Body of pancreas (tissue), 4 donors: ENCODE measurements at places on chromosomes 4 and X. TPM values are rescaled to one million over a fixed set of nuclear protein-coding genes. Genes with fewer than 3 reads are reported as not detected.

Gene RPL34
- total RNA-seq = 1,203 TPM

DNA sequence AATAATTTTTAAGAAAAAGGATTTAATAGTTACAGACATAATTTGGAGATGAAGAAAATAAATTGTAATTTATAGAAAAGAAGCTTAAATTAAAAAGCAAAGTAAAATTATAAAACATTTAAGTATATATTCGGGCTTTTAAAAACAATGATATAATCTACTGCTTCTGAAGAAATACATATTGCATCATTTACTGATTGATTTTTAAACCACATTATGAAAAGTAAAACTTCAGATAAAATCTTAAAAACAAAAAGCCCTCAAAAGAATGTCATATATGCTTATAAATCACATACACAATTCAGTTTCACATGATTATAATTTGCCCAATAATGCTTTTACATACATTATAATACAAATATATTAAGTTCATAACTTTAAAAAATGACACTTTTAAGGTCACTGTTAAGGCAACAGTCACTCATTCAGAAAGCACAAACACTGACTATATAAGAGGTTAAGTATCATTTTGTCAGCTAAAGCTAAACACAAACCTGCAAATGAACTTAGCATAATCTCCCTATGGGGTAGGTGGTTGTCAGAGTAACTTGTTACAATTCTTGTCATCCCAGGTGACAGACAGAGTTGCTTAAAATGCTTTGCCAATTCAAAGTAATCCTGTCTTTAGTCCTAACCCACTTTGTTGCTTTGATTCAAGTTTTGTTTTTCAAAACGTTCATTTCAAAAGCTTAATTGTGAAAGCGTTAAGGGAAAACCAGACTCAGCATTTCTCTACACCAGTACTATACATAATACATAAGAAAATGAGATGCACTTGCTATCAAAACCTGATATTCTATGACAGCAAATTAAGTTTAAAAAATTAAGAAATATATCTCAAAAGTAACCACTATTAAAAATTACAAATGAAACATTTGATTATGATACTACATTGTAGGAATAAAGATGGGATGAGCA is 90.6 kb upstream of the MAB21L2 start:
- no peak for DNase-seq

GRCh38 chrX:12949205-12949926 is 25.5 kb upstream of the TMSB4X start:
- DNase-seq = no peak

GRCh38 chr4:915595-915994 is 16.5 kb downstream of the GAK start:
- DNase-seq = no peak

DNA sequence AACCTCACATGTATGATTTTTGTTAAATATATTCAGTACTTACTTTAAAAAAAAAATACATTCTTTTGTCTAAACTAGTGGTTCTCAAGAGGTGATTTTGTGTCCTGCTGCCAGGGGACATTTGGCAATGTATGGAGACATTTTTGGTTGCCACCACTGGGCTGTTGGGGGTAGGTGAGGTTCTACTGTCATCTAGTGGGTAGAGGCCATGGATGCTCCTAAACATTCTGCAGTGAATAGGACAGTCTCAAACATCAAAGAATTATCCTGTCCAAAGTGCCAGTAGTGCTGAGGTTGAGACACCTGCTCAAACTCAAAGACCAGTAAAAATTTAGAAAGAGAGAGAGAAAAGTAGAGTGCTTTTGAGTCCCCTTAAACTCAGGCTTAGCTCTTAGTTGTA is 32.9 kb upstream of the PGM2 start:
- no peak for DNase-seq

Gene LEF1
- total RNA-seq = 5.6 TPM

Gene ESX1
- total RNA-seq = not detected

- DNase-seq = no peak
Observed at GRCh38 chr4:1405636-1406393, 427 bp downstream of the NKX1-1 start.

DNA sequence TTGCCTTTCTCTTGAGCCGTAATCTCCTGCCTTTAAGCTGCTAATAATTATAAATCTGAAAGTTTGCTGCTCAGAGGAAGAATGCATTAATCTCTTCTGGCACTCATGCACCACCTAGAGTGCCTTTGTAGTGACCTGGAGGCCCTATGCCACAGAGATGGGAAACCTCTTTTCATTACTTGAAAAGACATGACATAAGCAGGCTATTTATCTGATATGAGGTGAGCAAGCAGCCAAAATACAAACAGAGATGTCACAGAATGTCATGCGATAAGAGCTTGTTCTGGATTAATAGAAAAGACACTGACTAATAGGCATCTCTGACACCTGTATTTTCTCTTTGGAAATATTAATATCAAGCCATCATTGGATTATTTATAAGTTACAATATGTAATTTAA is 42.3 kb downstream of the GABRB1 start:
- DNase-seq = no peak

- no peak for DNase-seq
Observed at GRCh38 chr4:134057356-134057755, 144.2 kb downstream of the PABPC4L start.

DNA sequence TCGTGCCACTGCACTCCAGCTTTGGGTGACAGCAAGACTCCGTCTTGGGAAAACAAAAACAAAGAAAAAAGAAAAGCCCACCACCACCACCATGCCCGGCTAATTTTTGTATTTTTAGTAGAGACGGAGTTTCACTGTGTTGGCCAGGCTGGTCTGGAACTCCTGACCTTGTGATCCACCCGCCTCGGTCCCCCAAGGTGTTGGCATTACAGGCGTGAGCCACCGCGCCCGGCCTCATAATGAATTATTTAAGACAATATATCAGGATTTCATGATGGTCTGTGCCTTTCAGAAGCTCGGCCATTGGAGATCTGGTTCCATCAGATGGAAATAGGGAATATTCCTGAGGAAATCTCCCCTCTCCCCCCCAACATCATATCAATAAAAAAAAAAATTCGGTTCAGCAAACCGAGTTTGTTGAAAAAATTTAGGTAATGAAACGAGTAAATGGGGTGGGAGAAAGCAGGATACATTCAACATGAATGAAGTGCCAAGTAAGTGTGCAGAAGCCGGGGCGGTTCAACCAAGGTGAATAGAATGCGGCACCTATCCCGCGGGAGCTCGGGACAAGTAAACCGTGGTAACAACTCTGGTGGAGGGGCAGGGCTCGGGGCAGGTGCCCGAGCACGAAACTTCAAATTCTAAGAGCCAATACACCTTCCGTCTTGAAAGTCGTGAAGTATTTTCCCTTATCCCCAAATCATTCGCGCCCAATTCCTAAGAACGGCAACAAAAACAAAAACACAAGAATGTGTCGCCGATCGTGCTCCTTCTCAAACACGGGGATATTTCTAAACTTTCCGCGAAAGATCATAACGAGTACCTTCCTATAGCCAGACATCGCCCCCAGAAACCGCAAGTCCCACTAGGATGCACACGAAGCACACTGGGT is 773 bp upstream of the TXLNG start:
- peak; percentile 15 for DNase-seq

GRCh38 chr4:128635141-128635954 is 174.2 kb upstream of the JADE1 start:
- DNase-seq = peak; percentile 96

Gene NAP1L2
- 3.4 TPM for total RNA-seq

Gene AKAP14
- not detected for total RNA-seq

- no peak for DNase-seq
Observed at GRCh38 chr4:118834070-118834469, 1.9 kb downstream of the SEC24D start.

DNA sequence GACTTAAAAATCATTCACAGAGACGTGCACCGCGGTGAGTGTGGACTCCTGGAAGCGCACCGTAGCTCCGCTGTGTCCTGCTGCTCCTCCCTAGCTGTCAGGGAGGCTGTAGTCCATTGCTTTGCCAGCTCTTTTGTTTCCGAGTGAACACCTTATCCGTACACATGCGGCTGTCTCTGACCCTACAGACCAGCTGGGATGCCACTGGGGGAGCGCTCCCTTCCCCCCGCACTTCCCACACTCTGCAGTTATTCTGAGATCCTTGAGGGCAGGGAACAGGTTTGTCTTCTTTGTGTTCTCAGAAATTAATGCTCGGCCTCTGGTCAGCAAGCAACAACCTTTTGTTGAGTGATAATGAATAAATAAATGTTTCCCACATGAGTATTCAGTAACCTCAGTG is 33.7 kb upstream of the MSANTD1 start:
- no peak for DNase-seq

DNA sequence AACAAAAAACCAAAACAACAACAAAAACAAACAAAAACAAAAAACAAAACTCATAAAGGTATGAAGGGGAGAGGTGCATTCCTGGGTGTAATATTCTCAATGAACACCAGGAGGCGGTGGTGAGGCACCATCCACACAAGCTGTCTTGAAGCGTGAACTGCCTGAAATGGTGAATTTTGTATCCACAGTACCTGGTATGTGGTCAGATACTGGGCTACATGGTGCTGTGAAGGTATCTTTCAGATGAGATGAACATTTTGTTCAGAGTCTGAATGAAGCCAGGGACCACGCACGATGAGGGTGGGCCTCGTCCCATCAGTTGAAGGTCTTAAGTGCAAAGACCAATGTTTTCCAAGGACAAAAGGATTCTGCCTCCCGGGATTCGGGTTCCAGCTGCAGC is 58.5 kb downstream of the ASMT start:
- DNase-seq = peak; percentile 20

DNA sequence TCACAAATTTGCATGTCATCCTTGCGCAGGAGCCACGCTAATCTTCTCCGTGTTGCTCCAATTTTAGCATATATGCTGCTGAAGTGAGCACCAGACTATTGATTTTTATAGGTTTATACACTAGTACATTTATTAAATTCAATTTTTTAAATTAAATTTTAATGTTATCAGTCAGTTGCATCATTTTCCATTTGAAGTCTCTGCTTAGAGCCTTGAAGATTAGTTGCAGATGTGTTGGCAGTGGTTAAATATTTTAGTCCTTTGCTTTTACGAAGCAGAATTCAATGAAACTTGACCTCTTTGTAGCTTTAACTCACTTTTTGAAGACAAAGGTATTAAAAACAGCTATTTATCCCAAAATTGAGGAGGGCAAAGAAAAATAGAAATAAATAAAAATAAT is 16.5 kb downstream of the TRAPPC11 start:
- DNase-seq = no peak

DNA sequence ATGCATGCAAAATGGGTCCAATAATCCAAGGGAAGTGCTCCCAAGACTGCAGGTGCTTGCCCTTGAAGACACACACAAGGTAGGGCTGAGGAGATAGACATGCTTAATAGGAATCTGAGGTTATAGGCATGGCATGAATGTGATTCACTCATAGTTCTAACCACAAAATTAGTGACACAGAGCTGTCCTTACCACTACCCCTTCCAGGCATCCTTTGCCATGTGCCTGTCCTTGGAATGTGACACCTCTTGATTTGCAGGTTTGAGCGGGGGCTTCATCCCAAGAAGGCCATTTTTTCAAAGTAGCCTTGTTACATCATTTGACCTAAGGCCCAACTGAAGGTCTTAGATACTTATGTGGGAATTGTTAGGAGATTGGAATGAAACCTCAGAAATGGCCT is 112.5 kb downstream of the CCNG2 start:
- DNase-seq = no peak

GRCh38 chrX:116873671-116874070 is 410.9 kb upstream of the CT83 start:
- DNase-seq = no peak

Gene WDR17
- total RNA-seq = 3.9 TPM

- no peak for DNase-seq
Observed at GRCh38 chrX:109871121-109871888, 131.6 kb upstream of the TMEM164 start.

GRCh38 chr4:142567620-142568451 is 278.3 kb downstream of the INPP4B start:
- peak; percentile 66 for DNase-seq

- peak; percentile 56 for DNase-seq
Observed at GRCh38 chr4:89438102-89438831, 130.7 kb upstream of the GPRIN3 start.

GRCh38 chr4:113821856-113822255 is 60.3 kb upstream of the CAMK2D start:
- no peak for DNase-seq

- no peak for DNase-seq
Observed at GRCh38 chr4:139759097-139759496, 93.5 kb downstream of the MGST2 start.

Gene CSN1S1
- not detected for total RNA-seq

DNA sequence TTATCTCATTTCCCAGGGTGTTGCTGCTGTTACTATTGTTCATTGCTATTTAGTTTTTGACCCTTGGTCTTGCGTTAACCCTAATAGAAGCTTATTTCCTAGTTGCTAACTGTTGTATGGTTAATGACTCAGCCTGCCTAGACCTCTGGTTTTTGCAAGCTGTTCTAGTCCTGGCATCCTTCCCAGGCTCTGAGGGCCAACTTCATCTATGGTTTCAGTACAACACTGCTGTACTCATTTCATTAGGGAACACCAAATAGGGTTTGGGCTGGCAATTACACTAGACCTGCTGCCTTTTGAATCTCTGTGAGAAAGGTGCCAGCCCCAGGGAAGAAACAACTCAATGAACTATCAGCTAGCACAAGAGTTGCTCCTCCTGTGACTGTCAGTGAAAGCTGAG is 59.6 kb downstream of the DCX start:
- DNase-seq = peak; percentile 12

GRCh38 chr4:95178938-95179337 is 369.8 kb downstream of the UNC5C start:
- DNase-seq = no peak

- no peak for DNase-seq
Observed at GRCh38 chr4:26034849-26035248, 120.8 kb downstream of the SMIM20 start.

DNA sequence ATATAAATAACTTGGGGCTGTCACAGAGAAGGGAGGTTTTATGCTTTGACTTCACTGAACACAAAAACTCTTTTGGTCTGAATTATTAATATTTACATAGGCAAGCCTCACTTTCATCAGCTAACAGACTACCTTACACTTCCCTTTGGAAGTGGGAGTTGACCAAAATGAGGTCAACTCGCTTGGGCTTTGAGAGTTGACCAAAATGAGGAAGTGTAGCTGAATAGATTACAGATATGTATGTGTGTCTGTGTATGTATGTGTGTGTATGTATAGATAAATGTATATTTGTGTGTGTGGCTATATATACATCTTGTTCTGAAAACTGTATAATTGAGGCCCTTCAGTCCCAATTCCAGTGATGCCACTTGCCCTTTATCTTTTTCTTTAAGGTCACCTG is 113.3 kb upstream of the IL13RA1 start:
- no peak for DNase-seq

- DNase-seq = no peak
Observed at GRCh38 chr4:91837608-91838029, 466.1 kb upstream of the GRID2 start.

Gene MAGEA10
- not detected for total RNA-seq

Gene PLP1
- 2.0 TPM for total RNA-seq

DNA sequence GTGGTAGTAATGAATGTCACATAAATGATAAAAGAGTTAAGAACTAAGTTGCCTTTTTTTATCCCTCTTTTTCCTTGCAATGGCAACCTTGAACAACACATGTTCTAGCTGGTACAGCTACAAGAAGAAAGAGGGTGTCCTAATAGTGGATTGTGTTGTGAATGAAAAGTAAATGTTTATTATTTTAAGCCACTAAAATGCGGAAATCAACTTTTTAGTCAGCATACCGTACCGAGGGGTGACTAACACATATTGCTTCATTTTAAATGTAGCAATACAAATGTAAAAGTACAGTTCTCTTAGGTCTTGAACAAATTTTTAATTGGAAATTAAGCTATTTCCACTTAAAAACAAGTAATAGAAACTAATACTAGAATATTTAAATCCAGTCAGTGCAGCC is 17.7 kb upstream of the AP1AR start:
- DNase-seq = no peak
